ENCODE measurements at places on chromosomes 3 and 15. TPM values are rescaled to one million over a fixed set of nuclear protein-coding genes. Genes with fewer than 3 reads are reported as not detected.
A peak's percentile ranks its signal among the peaks of the same experiment; 100 is the strongest.

Gene TRMT10C
- 1.8 TPM for total RNA-seq

Gene ZNF860
- total RNA-seq, result 1.2 TPM

GRCh38 chr3:147589016-147589415 is 179.9 kb downstream of the ZIC1 start:
- no peak for DNase-seq

Gene UACA
- 37.9 TPM for total RNA-seq

DNA sequence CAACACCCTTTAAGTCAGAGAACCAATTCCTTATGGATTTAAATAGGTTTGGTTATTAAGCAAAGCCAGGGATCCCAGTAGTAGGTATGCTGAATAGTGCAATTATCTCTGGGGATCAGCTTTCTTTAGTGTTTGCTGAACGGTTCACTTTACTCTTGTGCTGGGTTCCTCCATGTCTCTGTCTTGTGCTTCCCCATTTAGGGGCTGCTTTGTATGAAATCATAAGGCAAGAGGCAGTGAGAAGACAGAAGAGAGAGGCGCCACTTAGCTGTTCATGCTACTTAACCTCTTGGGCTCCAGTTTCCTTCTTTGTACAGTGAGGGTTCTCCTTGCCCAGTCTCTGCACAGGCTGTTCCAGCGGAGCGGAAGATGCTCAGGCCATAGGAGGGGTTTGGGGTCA is 3.5 kb downstream of the ST6GAL1 start:
- DNase-seq, result no peak

GRCh38 chr15:90306560-90306959 is 41.1 kb downstream of the NGRN start:
- peak; percentile 48 for DNase-seq

DNA sequence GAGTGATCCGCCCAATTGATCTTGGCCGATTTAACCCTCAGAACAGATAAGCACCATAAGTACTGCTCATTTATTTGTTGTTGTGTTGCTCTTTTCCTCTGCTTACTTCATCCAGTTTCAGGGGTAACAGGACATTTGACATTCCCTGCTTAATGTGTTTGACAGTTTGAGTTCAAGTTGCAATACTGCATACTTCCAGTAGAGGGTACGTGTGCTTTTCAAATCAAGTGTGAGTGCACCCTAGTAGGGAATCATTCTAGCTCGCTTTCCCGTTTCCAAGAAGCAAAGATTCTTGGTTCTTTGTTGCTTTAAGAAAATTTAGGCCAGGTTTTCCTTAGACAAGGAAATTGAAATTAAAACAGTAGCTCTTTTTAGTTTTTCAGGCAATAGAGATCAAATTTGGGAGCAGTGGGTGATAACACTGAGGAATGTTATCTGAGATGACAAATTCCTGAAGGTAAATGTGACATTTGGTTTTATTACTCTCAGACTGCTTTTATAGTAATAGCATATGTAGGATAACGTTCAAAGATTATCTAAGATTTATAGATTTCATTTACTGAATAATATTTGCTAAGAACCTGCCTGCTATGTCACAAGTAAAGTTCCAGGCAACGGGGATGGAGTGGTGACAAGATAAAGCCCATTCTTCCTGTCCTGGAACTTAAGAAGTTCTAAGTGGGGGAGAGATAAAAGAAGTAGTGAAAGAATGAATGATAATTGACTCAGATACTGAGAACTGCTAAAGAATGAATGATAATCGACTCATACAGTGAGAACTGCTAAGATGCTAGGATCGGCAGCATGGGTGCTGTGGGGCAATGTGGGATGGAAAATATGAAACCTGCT is 73.3 kb downstream of the SYNPR start:
- peak; percentile 84 for DNase-seq

DNA sequence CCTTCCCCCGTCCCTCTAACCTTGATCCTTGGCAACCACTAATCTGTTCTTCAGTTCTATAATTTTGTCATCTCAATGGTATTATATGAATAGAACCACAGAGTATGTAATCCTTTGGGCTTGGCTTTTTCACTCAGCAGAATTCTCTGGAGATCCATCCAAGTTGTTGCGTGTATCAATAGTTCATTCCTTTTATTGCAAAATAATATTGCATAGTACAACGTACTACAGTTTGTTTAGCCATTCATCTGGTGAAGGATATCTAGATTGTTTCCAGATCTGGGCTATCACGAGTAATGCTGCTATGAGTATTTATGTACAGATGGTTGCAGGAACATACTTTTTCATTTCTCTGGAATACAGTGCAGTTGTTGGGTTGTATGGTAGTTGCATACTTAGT is 76.2 kb downstream of the PLXNA1 start:
- no peak for DNase-seq

DNA sequence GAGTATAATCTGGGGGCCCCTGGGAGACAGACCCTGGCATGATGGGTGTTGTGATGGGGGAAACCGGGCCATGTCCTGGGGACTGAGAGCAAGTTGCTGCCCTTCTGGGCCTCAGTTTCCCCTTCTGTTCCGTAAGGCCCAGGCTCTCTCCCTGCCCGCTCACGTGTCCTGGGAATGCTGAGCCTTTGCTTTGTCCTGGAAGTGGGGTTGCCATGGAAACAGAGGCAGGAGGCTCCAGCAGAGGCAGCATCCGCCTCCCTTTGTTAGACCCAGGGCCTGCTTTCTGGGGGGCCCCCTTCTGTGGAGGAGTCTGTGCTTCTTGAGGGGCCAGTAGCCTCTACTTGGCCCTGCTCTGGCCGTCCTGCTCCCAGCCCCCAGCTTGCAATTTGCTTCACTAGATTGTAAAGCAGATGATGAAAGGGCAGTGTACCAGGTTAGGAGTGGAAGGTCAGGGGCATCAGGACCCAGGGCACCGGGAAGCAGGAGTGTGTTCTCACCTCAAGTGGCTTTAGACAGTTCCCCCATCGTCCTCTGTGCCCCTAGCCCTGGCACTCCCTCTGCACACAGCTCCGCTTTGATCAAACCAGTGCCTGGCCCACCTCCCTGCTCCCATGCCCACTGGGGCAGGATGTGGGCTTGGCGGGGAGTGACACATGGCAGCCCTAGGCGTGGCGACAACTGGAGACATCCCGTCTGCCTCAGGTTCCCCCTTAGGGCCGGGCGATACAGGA is 105.6 kb downstream of the FBLN2 start:
- DNase-seq, result no peak

DNA sequence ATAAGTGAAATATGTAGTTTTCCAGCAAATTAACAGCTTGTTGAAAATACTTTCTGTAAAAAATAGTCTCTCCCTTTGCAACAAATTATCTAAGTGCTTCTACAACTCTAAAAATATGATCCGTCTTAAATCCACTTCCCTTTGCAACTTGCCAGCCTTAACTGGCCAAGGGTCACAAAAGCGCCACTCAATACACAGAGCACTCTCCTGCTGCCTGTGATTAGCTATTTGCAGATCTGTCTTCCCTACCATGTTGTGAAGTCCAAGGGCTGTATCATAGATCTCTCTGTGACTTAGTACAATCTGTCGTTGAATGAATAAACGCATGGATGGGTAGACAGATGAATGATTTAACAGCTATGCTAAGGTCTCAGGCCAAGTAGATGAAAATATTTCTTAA is 76.2 kb downstream of the ITGB5 start:
- DNase-seq, result peak; percentile 54

GRCh38 chr3:51792206-51792605 is 13.2 kb upstream of the IQCF6 start:
- no peak for DNase-seq

Gene CCDC39
- total RNA-seq, result not detected

DNA sequence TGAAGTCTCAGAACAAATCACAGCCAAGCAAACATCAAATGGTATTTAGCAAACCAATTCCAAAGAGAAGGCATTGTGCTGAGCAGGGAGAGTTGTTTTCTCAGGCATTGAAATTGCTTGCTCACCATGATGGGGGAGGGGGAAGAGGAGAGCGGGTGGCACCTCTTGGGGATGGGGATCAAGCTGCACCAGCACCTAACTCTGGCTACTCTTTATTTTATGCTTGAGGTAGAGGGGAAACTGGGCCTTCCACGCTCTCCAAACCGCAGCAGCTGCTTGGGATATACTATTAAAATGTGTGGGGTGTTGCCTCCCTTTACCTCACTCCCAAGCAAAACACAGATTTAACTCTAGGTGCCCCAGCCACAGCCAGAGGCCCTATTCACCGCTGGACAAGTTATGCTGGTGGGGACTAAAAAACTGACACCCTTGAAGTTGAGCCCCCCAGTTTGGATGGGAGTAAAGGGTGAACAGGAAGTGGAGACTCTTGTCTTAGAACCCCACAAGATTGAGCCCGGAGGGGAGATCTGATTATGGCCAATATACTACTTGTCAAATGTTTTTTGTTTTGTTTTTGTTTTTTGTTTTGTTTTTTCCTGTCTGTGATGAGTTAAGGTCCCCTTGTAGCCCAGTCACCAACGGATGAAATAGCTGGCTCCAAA is 5.0 kb upstream of the FOXB1 start:
- DNase-seq, result no peak

Gene RAB27A
- 49.6 TPM for total RNA-seq

DNA sequence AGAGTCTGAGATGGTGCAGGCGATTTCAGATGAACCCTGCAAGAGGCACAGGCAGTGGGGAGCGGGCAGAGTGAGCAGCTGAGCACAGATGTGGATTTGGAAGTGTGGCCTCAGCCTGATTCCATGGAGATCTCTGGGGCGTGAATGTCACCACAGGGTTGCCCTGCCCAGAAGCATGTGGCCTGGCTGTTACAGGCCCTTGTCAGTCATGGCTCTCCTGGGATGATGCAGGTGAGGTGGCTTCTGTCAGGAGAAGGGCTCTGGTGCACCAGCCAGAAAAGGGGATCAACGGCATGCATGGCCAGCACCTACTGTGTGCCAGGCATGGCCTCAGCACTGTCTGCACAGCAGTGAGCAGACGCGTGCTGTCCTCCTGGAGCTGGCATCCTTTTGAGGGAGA is 11.9 kb downstream of the HDAC11 start:
- no peak for DNase-seq

GRCh38 chr15:60935130-60935529 is 294.0 kb downstream of the RORA start:
- DNase-seq, result no peak

Gene PEX5L
- not detected for total RNA-seq

DNA sequence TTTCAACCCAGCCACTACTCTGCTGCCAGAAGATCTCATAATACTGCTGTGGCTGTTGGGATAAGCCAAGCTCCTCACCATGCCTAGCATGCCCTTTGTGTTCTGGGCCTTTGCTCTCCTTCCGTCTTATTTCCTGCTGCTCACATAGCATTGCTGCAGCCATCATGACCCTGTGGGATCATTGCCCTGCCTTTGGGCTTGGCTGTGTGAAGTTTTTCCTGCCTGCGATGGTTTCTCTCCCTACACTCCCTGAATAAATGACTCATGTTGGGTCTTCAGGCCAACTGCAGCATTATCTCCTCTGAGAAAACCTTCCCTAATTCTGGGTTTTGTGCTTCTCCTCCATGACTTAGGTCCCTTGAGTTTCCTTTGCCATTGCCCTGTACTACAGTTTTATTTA is 20.8 kb upstream of the TRA2B start:
- no peak for DNase-seq

- no peak for DNase-seq
Observed at GRCh38 chr3:4888913-4889846, 90.1 kb upstream of the BHLHE40 start.

DNA sequence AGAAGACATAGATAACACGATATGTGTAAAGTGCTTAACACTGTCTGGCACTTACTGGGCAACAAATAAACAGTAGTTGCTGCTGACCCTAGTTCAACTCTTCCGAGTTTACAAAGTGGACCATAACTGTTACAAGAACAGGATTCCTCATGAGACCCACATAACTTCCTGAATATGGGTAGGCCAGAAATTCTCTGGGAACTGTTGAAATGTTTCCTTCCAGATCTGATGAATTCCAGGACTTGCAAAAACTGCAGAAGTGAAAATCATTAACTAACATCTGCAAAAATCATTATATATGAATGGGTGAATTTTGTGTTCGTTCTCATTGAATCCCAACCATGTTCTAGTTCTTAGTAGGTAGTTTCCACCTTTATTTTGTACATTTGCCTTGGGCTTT is 181.7 kb upstream of the MME start:
- DNase-seq, result no peak

- DNase-seq, result no peak
Observed at GRCh38 chr3:153852355-153852754, 268.8 kb upstream of the ARHGEF26 start.

GRCh38 chr3:72448858-72449257 is 399.4 kb downstream of the SHQ1 start:
- no peak for DNase-seq

- DNase-seq, result no peak
Observed at GRCh38 chr3:4543110-4543509, 50.0 kb downstream of the ITPR1 start.

- no peak for DNase-seq
Observed at GRCh38 chr15:74136540-74136813, 6.1 kb downstream of the ISLR2 start.

GRCh38 chr3:129180461-129180860 is 3.2 kb downstream of the CNBP start:
- no peak for DNase-seq

Gene UROC1
- not detected for total RNA-seq

Gene FMN1
- 51.0 TPM for total RNA-seq

Gene ECE2
- 0.45 TPM for total RNA-seq

GRCh38 chr3:121690777-121691405 is 30.2 kb upstream of the HCLS1 start:
- no peak for DNase-seq

Gene REC114
- not detected for total RNA-seq

GRCh38 chr3:197700095-197700494 is 36.6 kb downstream of the RUBCN start:
- DNase-seq, result no peak

DNA sequence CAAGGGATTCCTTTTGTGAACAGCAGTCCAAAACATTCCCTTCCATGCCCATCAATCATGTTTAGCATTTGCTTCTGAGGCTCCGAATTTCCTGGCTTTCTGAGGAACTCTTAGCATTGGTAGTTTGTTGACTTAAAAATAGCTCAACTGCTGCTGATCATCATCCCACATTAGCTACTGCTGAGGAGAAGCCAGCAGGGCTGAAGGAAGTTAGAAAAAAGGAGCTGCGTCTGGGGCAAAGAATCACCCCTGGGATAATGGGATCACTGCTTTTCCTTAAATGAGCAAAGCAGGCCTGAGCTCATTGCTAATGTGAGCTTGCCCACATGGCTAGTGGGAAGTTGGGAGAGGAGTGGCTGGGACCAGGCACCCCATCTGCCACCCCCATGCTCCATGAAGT is 39.8 kb downstream of the CYP19A1 start:
- DNase-seq, result no peak

Measured in stomach (tissue), 19 donors.